ENCODE measurements at places on chromosomes 7 and 10.

GRCh38 chr7:44275957-44276570 is 49.3 kb downstream of the CAMK2B start:
- no peak for DNase-seq

- no peak for DNase-seq
Measured at GRCh38 chr10:97766996-97767924, 4.5 kb downstream of the SFRP5 start.

DNA sequence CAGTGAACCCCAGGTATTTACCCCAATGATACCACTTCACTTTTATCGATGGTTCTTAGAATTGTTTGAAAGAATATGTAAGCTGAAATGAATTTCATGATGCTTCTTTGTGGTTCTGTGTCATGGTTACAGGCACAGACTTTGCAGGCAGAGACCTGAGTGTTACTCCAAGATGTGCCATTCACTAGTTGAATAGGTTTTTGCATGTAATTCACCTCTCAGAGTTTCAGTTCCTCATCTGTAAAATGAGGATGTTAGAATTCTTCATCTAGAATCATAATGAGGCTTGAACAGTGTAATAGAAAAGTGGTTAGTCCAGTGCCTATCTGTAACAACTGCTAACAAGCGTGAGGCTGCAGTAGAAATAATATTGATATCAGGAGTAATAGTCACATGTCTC is 54.6 kb downstream of the VSTM2A start:
- DNase-seq, result no peak

- DNase-seq, result no peak
Measured at GRCh38 chr7:105877736-105878135, 1.3 kb upstream of the ATXN7L1 start.

DNA sequence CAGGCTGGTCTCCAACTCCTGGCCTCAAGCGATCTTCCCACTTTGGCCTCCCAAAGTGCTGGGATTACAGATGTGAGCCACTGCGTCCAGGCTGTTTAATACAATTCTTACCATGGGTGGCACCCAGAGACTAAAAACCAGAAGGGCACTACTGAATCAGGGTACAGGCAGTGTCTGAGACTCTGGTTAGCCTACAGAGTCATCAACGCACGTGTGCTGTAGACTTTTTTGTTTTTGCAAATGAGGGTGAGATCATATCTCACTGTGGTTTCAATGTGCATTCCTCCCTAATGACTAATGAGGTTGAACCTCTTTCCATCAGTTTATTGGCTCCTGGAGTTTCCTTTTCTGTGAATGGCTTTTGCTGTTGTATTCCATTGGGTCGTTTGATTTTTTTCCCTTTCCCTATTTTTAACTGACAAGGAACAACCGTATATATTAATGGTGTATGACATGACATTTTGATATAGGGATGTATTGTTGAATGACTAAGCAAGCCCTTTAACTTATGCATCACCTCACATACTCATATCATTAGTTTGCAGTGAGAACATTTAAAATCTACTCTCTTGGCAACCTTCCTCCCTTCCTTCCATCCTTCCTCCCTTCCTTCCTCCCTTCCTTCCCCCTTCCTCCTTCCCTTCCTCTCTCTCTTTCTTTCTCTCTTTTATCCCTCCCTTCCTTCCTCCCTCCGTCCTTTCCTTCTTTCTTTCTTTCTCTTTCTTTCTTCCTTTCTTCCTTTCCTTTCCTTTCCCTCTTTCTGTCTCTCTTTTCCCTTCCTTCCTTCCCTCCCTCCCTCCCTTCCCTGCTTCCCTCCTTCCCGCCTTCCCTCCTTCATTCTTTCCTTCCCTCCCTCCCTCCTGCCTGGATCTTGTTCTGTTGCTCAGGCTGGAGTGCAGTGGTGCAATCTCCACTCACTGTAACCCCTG is 9.3 kb upstream of the TMEM270 start:
- no peak for DNase-seq

- DNase-seq, result no peak
Measured at GRCh38 chr10:89478739-89479654, 56.4 kb downstream of the SLC16A12 start.

Data from naive thymus-derived CD4-positive, alpha-beta T cell (primary cell).